Activated CD4-positive, alpha-beta memory T cell treated with anti-CD3 and anti-CD28 coated beads for 36 hours (primary cell): ENCODE measurements at places on chromosomes 11 and 22.
A peak's percentile ranks its signal among the peaks of the same experiment; 100 is the strongest.

DNA sequence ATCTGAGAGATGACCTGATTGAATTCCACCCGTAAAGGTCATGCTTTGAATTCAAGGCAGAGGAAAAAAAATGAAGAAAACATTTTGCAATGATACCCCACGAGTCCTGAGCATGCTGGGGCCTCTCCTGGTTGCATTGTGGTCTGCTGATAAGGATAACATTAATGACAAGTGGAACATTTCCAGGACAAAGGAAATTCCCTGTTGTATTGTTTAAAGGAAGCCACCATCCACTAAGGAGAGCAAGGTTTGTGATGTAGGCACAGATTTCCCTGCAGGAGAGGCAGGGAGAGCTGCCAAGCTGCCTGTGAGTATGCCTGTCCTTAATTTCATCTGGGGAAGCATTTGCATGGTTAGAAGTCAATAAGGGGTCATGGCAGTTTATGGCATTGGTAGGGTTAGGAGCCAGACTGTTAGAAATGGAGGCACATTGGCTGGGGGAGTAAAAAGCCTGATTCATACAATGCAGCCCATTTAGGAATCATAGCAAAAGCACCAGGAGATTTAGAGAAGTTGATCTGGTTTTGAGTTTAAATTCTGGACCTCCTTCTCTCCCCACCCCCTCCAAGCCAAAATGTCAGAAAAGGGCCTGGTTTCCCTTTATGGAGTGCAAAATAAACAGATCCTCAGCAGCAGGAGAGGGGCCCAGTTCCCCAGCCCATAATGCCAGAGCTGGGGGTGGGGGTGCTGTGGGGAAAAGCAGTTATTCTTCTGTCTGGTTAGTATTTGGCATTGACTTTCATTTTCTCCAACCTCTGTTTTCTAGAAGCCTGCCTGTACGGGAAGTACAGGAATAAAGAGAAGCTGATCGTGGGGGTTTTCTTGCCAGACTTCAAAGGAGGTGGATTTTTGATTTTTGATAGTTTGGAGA, 22.1 kb downstream of the FLI1 start:
- DNase-seq = peak; percentile 48

DNA sequence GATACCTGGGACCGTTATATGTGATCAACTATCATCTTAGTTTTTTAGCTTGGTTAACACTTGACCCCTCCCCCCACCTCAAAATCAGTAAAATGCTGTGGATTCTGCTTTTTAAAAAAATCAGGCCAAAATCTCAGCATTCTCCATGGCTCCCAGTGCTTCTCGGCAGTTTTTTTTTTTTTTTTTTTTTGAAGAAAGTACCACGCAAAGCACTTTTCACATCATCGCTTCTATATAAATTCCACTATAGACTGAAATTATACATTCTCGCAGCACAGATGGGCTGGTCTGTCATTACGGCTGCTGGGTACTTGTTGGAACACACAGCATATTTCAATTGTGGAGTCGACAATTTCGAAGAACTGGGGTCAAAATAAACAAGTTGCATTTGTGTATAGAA, 67.7 kb upstream of the PPARA start:
- DNase-seq = no peak

GRCh38 chr11:83456075-83456474, 169.9 kb upstream of the CCDC90B start:
- no peak for DNase-seq

DNA sequence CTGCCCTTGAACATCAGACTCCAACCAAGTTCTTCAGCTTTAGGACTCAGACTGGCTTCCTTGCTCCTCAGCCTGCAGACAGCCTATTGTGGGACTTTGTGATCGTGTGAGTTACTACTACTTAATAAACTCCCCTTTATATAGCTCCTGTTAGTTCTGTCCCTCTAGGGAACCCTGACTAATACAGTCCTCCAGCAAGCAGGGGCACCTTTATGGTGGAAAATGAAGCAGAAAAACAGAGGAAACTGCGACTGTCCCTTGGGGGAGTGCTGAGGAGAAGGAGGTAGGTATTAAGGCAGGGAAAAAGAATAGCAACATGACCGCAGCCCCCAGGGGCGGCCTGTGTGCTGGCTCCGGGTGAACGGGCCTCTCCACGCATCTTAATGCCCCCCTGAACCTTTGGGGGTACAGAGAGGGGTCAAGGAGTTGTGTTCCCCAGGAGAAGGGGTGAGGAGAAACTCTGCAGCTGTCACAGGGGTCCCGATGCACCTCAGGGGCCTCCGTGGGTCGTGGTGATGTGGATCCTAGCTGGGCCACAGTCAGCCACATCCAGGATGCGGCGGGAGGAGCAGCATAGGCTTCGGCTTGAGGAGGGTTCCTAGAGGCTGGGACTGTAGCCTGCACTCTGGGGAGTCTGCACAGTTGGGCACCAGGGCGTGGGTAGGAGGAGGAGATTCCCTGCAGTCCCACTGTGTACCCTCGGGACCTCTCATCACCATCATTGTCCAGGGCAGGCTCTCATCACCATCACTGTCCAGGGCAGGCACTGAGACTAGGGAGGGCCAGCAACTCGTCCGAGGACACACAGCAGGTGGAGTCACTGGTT, 34.3 kb downstream of the SHISAL1 start:
- DNase-seq = no peak

GRCh38 chr11:128390246-128390645, 197.1 kb downstream of the ETS1 start:
- DNase-seq = no peak

- no peak for DNase-seq
Measured at GRCh38 chr11:23959462-23959861, 537.4 kb upstream of the LUZP2 start.

GRCh38 chr22:37439347-37439746, 12.1 kb upstream of the ELFN2 start:
- no peak for DNase-seq

GRCh38 chr11:47995360-47995769, 15.0 kb downstream of the PTPRJ start:
- DNase-seq = no peak

GRCh38 chr22:18091916-18092526, 14.2 kb downstream of the PEX26 start:
- DNase-seq = peak; percentile 66

DNA sequence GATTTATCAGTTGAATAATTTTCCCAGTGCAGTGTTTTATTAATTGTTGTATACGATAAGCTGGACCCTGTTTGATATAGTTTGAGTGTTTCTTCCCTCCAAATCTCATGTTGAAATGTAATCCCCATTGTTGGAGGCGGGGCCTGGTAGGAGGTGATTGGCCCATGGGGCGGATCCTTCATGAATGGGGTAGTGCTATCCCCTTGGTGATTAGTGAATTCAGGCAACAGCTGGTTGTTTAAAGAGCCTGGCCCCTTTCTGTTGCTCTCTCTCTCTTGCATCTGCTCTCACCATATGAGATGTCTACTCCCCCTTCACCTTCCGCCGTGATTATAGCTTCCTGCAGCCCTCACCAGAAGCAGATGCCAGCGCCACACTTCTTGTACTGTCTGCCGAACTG, 1.5 kb downstream of the OR5A1 start:
- DNase-seq = no peak

DNA sequence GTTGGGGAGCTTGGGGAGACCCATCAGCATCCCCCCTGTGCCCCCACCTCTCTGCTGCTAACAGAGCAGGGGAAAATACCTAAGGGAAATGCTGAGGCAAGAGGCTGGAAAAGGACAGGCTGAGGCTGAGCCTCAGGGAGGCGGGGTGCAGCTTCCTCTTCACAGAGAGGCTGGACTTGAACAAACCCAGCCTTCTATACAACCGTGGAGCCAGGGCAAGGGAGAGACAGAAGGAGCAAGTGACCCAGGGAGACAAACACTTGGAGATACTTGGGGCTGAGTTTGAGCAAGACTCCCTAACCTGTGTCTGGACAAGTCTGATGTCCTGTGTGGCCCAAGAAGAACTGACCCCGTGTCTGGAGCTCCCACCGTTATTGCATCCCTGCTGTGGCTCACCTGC, at the start of gene SLCO2B1:
Gene SLCO2B1 (plus strand): TSS at position 229 of the 400 bp plus-strand sequence. CDS start 275 bp downstream, outside the sequence.
- DNase-seq = no peak

- no peak for DNase-seq
Measured at GRCh38 chr11:31912808-31913207, 101.7 kb upstream of the PAX6 start.

DNA sequence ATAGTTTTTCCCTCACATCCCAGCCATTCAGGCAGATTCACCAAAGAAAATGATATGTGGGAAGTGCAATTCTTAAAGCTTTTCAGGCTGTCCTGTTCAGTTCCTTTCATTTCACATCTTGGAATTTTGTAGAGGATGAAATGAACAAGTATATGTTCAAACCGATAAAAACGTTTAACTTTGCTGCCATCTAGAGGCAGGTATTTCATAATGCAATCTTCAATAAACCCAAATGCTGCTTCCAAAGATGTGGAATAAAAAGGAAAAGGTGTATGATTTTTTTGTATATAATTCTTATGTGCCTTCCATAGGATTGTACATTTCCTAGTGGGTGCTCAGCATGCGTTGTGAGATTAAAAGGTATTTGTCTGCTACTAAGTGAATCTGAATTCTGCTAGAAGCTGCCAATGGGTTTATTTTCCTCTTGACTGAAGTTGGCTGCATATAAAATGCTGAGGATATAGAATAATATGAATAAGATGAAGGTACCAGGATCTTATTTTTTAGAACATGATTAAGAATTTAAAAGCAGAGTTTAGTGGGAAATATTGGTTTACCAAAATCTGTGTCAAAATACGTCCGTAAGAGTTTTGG, 199.3 kb downstream of the PGR start:
- no peak for DNase-seq

DNA sequence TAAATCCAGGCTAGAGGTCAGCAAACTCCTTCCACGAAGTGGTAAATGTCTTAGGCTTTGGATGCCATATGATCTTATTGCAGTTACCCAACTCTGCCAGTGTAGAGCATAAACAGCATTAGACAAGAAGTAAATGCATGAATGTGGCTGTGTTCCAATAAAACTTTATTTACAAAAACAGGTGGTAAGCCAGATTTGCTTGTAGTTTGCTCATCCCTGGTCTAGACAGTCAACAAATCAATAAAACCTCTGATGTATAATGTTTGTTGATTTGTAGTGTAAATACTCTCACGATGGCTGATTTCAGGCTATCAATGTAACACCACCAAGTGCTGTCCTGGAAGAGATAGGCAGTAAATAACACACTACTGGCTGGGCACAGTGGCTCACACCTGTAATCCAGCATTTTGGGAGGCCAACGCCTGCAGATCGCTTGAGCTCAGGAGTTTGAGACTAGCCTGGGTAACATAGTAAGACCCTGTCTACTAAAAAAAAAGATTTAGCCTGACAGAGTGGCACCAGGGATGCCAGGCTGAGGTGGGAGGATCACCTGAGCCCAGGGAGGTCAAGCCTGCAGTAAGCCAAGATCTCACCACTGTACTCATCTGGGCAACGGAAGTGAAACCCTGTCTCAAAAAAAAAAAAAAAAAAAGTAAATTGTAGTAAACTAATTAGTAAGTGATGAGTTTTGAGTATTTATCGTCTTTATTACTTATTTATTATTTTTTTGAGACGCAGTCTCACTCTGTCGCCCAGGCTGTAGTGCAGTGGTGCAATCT, 6.9 kb upstream of the CATSPER1 start:
- DNase-seq = no peak

- no peak for DNase-seq
Measured at GRCh38 chr11:70539360-70540095, 141.2 kb downstream of the CTTN start.

GRCh38 chr22:17587629-17588028, 24.3 kb downstream of the SLC25A18 start:
- DNase-seq = no peak

- no peak for DNase-seq
Measured at GRCh38 chr11:85307366-85307765, 319.8 kb downstream of the DLG2 start.

GRCh38 chr22:36191106-36191836, 10.3 kb downstream of the APOL4 start:
- no peak for DNase-seq

DNA sequence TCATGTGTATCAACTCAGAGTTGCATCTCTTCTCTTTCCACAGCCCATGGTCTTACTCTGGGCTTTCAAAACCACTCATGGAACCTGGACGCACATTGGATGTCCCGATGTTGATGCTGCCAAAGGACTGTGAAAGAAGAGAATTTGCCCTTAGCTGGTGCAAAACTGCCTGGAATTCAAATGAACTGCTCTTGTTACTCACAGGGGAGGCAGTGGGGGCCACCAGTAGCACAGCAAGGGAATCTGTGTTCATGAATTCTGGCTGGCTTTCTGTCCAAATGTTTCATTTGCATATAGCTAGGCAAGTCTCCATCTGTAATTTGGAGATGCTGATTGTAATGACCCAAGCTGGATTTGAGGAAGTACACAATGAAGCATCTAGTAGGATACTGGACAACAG, 24.9 kb downstream of the LMO2 start:
- no peak for DNase-seq

- DNase-seq = peak; percentile 94
Measured at GRCh38 chr22:43955040-43955882, at the start of gene SAMM50. Gene SAMM50 (plus strand): TSS chr22:43955442. CDS start chr22:43955578, 136 bp downstream.

DNA sequence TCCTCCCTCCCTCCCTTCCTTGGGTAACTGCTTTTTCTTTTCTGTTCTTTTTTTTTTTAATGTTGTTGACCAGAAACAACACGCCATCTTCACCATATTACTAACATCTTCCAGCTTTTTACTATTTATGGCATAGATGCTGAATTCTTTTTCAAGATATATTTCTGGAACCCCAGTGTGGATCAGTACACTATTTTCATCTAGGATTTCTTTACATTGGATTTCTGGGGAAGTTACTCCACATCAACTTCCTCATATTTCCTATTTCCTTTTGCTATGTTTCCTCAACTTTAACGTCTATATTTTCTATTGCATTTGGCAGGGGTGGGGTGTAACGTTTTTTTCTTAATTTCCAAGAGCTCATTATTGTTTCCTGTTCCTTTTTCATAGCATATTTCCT, 7.0 kb downstream of the PGM2L1 start:
- no peak for DNase-seq

DNA sequence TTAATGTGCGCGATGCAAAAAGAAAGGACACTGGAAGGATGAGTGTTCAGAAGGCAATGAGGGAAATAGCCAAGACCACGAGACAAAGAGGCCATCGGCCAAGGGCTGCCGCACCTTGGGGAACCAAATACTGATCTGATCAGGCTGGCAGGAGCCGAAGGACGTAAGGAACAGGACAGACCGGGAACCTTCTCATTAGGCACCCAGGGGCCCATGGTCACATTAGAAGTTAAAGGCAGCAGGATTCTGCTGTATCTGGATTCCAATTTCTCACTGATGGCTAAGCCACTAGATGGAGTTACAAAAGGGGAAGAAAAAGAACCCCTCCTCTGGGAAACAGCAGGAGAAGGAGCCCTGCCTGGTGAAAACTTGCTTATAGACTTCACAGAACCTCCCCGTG, 28.8 kb upstream of the CPT1A start:
- no peak for DNase-seq

DNA sequence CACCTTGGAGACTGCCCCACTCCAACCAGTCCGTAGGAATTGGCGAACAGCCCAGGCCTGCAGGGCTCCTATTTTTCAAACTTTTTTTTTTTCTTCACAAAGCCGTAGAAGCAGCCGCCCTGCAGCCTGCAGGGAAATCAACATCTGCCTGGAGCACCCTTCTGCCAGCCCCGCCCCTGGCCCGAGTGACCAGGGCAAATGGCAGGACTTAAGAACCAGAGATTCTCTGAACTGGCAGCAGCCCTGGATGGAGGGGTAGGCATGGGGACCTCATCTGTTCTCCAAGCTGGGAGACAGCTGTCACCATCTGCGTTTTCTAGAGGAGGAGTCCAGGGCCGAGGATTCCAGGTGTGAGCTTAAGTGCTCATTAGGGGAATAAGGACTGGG, 5.6 kb downstream of the SCN2B start:
- no peak for DNase-seq

GRCh38 chr11:28106353-28107043, 1.5 kb downstream of the KIF18A start:
- no peak for DNase-seq
